ENCODE measurements at places on chromosomes 6 and 20. TPM values are rescaled to one million over a fixed set of nuclear protein-coding genes. Genes with fewer than 3 reads are reported as not detected.

- DNase-seq, result no peak
Observed at GRCh38 chr6:19299129-19299528, 538.0 kb upstream of the ID4 start.

DNA sequence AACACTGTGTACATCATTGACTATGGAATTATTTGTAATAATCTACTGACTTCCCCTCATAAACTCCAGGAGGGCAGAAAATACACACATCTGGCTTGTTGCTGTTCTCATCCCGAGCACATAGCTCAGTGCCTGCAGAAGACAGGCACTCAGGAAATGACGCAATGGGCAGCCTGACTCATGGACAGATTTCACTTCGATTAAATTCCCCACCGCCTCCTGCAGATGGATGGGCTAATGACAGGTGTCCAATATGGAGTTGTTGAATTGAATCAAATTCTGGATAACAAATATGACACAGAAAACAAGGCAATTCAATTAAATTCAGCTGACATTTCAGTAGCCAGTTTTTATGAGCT is 9.1 kb downstream of the ANKRD60 start:
- no peaks in the 10 kb centered on the region for H3K4me1 ChIP-seq
- H3K27ac ChIP-seq, result no peak overlapping the region
- no peaks in the 10 kb centered on the region for H3K27me3 ChIP-seq
- no peak overlapping the region for H3K4me3 ChIP-seq
- no peaks in the 10 kb centered on the region for H3K36me3 ChIP-seq
- DNase-seq, result no peak

DNA sequence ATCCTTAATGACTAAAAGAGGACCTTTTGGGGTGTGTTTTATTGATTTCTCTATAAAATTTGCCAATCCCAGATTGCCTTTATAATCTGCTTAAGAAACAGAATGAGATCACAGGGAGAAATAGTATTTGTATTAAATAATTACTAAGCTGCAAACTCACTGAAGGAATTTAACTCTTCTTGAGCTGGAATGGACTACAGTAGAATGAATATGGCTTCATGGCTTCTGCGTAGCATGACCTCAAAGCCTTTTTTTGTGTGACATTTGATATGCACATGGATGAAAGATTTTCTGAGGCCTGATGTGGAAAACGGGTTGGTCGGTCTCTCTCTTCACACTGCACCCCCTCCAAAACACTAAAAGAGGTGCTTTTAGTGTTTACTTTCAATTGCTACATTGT is 115.9 kb downstream of the QKI start:
- no peak overlapping the region for H3K27ac ChIP-seq
- no peaks in the 10 kb centered on the region for H3K36me3 ChIP-seq
- H3K4me3 ChIP-seq, result no peak overlapping the region
- peaks cover 4% of the 10 kb centered on the region for H3K4me1 ChIP-seq

- H3K27ac ChIP-seq, result no peak overlapping the region
- no peaks in the 10 kb centered on the region for H3K36me3 ChIP-seq
- peaks cover 5% of the 10 kb centered on the region for H3K4me1 ChIP-seq
- H3K4me3 ChIP-seq, result no peak overlapping the region
- DNase-seq, result no peak
- no peaks in the 10 kb centered on the region for H3K27me3 ChIP-seq
Observed at GRCh38 chr20:45991616-45992015, 17.1 kb upstream of the MMP9 start.

GRCh38 chr6:113047148-113047547 is 700.0 kb downstream of the RFPL4B start:
- H3K4me3 ChIP-seq, result no peak overlapping the region
- H3K27me3 ChIP-seq, result no peaks in the 10 kb centered on the region
- DNase-seq, result no peak
- H3K4me1 ChIP-seq, result no peaks in the 10 kb centered on the region
- no peak overlapping the region for H3K27ac ChIP-seq

- peaks cover 5% of the 10 kb centered on the region for H3K4me1 ChIP-seq
- no peak overlapping the region for H3K27ac ChIP-seq
- H3K4me3 ChIP-seq, result no peak overlapping the region
- H3K27me3 ChIP-seq, result no peaks in the 10 kb centered on the region
- H3K36me3 ChIP-seq, result no peaks in the 10 kb centered on the region
Observed at GRCh38 chr6:31713991-31714684, 1.0 kb upstream of the LY6G6D start.

DNA sequence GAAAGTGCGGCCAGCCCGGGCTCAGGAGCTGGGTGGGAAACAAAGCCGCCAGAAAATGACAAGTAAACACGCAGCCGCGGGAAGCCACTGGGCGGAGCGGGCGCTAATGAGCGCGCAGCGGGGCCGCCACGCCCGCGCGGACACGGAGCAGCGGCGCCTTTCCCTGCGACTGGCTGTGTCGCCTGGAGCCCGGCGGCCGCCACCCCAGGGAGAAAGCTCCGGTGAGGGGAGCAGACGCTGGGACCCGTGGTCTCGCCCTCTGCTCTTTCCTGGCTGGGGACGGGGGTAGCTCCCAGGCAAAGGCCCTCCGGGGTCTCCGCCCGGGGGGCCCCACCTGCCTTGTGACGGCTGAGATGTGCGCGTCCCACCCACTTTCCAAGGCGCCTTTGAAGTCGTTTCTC is 54.9 kb downstream of the PRR18 start:
- H3K4me3 ChIP-seq, result peak overlapping the region; percentile 49
- H3K4me1 ChIP-seq, result peaks cover 14% of the 10 kb centered on the region
- no peak overlapping the region for H3K27ac ChIP-seq
- no peaks in the 10 kb centered on the region for H3K27me3 ChIP-seq
- DNase-seq, result no peak

Gene DNMT3B
- 1.4 TPM for total RNA-seq

Gene ZBTB46
- total RNA-seq, result 0.39 TPM

Gene BNIP5
- total RNA-seq, result not detected
